Stimulated activated CD4-positive, alpha-beta T cell treated with anti-CD3 and anti-CD28 coated beads, Interleukin-2, amount 100 ng/mL, for 24 hours (primary cell): ENCODE measurements at places on chromosomes 12 and 14.

- DNase-seq: no peak
Measured at GRCh38 chr12:101707131-101707782, 9.8 kb downstream of the CHPT1 start.

DNA sequence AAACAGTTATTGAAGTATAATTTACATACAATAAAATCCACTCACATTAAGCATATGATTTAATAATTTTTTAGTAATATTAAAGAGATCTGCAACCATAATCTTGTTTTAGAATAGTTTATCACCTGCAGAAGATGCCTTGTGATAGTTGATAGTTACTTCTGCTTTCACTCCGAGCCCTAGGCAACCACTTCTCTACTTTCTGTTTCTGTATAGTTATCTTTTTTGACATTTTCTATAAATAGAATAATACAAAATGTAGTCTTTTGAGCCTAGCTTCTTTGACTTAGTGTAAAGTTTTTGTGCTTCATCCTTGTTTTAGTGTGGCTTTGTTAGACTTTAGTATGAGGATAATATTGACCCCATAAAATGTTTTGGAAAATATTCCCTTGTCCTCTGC is 111.0 kb downstream of the MNAT1 start:
- DNase-seq: no peak

DNA sequence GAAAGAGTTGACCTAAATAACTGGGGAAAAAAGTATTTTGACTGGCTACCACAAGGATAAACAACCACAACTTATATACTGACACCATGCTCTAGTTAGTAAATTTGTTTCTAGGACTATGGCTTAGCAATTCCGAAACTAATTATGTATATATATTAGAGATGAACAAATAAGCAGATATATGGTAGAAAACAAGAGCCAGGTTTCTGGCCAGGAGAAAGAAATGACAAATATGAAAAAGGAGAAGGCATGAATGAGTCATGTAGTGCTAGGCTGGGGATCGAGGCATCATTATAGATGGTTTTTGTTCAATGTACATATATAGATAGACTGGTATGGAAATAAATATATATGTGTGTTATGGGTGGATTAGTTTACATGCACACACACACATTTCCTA is 5.5 kb upstream of the LRRC74A start:
- no peak for DNase-seq

DNA sequence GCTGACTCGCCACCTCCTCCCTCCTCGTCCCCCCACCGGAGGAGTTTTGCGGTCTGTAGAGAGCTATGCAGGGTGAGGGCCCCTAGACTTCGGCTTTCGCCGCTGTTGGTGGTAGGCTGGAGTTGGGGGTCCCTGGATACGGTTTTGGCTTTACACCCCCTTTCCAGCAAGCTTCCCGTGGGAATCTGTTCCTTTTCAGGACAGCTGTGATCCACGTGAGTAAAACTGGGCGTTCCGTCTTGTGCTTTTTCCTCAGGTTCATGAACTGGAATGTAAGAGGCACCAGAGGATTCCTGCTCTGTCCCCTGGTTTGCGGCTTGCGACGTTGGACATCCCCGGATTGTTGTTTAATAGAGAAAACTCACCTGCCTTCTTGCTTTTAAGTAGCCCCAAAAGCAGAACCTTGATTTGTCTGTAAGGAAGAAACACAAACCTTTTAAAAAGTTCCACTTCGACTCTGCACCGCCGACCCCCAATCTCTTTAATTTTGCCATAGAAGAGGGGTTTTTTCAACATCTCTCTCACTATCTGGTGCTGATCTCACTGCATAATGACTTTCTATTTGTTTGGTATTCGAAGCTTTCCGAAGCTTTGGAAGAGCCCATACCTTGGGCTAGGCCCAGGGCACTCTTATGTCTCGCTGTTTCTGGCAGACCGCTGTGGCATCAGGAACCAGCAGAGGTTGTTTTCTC is 490 bp downstream of the PRORP start:
- DNase-seq: no peak

- no peak for DNase-seq
Measured at GRCh38 chr12:27851311-27851710, 71.3 kb upstream of the MANSC4 start.

DNA sequence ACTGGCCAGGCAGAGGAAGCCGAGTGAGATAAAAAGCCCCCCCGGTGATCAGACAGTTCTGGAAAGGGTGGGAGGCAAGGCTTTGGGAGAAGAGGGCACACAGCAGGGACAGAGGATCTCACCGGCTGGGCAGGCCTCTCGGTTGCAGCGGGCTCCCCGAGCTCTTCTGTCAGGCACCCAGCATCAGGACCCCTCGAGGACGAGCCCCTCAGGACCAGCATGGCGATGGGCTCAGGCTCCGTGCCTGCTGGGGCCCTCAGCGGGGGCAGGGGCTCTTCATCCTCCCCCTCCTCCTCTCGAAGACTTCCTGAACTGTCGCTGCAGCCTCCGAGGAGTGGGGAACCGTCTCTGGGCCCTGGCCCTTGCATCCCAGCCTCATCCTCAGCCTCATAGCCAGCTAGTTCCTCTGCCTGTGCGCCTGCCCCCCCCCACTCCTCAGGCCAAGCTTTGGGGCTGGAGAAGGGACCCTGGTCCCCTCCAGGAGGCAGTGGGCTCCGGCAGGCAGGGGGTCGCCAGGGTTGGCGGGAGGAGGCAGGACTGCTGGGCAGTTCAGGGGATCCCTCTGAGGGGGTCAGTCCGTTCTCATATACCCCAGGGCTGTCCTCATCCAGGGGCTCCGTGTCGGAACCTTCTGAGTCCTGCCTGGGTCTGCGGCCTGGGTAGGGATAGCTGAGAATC is 3.4 kb upstream of the AP1G2 start:
- DNase-seq: no peak

- no peak for DNase-seq
Measured at GRCh38 chr12:98653866-98654493, 8.9 kb downstream of the APAF1 start.

DNA sequence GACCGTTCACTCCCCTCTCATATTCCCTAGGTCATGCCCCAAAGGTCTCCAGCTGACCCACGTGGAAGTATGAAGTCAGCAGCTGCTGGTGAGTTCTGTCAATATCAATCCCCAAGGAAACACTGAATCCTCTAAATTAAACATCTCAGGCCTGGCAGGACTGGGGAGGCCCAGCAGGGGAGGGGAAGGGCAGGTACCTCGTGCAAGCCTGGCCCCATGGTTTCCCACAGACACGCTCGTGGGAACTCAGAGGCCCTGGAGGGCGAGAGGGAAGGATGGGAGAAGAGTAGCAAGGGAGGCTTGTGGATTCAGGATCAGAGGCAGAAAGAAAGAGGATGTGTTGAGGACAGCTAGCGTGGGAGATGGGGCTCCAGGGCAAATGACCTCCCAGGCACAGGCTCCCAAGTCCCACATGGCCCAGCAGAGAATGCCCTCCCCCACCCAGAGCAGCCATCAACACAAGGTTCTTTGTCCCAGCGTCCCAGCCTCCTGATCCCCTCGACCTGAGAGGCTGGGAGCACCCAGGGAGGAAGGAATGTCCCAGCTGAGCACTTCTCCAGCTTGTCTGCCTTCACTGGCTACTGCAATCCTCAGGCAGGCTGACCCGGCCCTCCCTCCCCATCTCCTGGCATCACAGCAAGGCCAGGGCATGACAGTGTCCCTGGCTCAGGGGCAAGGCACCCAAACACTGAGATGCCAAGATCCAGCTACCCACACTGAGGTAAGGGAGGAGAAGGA is 20.1 kb upstream of the RPLP0 start:
- DNase-seq: no peak

DNA sequence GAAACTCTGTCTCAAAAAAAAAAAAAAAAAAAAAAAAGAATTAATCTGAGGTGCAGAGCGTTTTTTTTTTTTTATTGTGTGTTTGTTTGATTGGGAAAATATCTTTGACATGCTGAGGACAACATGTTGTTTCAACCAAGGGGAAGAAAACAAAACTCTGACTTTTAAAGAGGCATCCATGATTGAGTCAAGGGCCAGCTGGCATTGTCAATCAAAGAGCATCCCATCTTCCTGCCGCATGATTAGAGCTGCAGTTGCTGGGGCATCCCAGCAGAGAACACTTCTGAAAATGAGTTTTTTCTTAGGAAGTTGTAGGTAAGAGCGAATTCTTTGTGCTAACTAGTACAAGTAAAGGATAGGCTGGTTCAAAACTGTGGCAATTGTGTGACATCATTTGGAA is 200.9 kb upstream of the DAAM1 start:
- DNase-seq: no peak

- no peak for DNase-seq
Measured at GRCh38 chr14:53963320-53964227, 6.9 kb upstream of the BMP4 start.

- DNase-seq: no peak
Measured at GRCh38 chr12:16454481-16454880, 107.0 kb downstream of the MGST1 start.

GRCh38 chr14:103871596-103872480 is 24.5 kb upstream of the PPP1R13B start:
- peak; percentile 79 for DNase-seq

DNA sequence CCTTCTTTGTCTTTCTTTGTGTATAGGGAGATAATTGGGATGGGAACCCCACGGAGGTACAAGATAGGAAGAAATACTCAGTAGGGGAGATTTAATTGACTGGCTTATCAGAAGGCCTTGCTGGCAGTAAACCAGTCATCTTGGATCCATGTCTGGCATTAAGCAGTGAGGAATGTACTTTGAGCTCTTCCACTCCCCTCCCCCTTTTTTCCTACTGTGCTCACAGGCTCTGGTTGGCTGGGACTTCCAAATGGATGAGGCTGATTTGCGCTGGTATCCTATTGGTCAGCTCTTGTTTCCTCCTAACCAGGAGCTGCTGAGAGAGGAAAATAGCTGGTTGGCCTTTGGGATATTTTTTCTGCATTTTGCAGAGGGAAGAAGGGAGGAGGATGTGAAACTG is 24.7 kb downstream of the NGDN start:
- DNase-seq: no peak

DNA sequence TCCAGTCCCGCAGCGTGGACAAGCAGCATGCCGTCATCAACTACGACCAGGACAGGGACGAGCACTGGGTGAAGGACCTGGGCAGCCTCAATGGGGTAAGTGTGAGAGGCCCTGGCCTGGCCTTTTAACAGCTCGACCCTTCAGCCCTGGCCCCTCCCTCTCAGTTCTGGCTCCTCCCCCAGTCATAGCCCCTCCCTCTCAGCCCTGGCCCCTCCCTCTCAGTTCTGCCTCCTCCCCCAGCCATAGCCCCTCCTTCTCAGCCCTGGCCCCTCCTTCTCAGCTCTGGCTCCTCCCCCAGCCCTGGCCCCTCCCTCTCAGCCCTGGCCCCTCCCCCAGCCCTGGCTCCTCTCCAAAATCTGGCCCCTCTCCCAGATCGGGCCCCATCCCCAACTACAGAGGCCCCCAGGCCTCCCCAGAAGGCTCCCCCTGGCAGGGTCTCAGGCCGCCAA is 11.2 kb downstream of the CEP170B start:
- peak; percentile 45 for DNase-seq

DNA sequence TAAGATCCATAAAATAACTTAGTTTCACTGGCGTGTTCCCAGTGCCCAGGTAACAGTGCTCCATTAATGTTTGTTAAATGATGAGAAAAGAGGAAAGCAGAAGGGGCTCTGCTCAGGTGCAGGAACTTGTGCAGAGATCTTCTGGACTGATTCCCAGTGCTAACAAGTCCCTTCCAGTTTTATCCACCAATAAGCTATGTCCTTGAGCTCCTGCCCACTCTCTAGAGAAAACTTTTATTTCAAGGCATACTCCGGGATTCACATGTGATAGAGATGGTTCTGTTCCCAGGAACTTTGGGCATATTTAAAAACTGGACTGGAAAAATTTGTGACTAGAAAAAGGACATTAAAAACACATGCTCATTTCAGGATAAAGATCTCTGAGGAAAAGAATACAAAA is 1.9 kb downstream of the GYS2 start:
- no peak for DNase-seq

DNA sequence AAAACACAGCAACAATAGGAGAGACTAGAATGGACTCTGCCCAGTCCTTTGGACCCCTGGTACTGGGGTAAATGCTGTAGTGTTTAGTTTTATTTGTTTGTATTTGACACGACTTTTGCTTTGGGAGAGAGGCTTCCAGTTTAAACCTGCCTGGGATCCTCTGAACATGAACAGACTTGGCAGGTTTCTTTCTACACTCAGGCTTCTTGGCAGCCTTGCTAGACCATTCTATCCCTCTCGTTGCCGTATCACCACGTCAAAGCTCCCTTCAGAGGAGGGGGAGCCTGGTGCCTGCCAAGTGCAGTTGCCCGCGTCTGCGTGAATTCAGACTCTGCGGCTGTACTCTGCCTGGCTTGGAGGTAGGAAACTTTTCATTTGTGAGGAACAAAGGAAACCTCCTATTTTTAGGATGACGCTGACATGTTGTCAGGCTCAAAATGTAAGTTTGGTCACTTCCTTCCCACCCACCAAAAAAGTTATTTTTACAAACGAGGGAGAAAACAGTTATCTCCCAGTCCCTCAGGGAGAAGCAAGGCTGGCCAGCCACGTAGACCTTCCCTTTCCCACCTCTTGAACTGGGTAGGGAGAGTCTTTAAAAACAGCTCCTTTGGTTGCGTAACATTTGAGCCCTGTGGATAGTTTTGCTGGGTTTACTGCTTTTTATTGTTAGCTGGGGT is 25.9 kb downstream of the CD9 start:
- DNase-seq: no peak

DNA sequence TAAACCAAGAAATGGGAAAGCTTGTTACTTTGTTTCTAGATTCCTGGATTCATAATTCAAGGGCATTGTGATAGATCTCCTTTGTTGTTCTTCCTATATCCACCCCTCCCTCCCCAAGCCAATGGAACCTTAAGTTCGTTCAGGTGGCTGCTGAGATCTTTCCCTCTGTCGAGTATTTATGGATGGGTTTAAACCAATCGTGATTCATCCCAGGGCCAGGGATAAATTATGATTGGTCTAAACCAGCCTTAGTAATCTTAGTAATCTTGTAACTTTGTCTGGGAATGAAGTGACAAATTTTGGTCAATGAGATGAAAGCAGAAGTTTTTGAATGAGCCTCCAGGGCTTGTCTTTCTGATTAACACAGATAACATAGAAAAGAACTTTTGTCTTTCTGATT is 56.1 kb upstream of the PCED1B start:
- no peak for DNase-seq

GRCh38 chr12:8078398-8078797 is 3.7 kb upstream of the NECAP1 start:
- peak; percentile 65 for DNase-seq

- no peak for DNase-seq
Measured at GRCh38 chr14:69919815-69920214, 40.6 kb downstream of the SMOC1 start.

DNA sequence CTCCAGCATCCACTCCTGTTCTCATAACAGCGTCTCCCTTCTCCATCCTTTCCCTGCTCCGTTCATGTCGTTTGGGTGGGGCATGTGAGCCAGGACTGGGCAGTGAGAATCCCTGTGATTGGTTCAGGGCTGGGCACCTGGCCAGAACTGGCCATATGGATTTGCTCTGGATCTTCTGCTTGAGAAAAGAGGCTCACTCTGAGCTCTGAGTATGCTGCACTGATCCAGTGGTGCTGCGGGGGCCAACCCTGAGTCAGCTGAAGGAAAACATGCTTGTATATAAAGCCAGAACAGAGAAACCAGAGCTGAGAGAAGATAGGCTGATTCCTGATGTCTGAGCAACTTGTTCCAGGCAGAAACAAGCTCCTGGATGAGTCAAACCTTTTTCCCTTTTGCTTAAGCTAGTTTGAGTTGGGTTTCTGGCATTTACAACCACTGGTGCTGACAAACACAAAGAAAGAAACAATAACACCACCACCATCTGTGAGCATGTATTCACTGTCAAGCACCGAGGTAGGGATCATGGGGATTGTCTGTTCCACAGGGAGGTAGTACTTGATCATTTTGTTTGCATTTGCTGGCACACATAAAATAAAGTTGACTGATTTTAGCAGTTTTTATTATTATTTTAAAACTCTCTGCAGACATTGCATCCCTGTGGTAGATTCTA is 14.0 kb upstream of the HPD start:
- no peak for DNase-seq
